Right ventricle myocardium inferior (tissue), 1 donor: ENCODE measurements at places on chromosomes 7 and 10. TPM values are rescaled to one million over a fixed set of nuclear protein-coding genes. Genes with fewer than 3 reads are reported as not detected.

GRCh38 chr7:65371468-65371867 lies 2.2 kb upstream of the ZNF92 start:
- no peak for DNase-seq

DNTT gene
- not detected for total RNA-seq

HIPK2 gene
- 97.8 TPM for total RNA-seq

GRCh38 chr7:96770758-96771157 lies 61.1 kb upstream of the SEM1 start:
- no peak for DNase-seq

CHST15 gene
- total RNA-seq, result 3.8 TPM

DNA sequence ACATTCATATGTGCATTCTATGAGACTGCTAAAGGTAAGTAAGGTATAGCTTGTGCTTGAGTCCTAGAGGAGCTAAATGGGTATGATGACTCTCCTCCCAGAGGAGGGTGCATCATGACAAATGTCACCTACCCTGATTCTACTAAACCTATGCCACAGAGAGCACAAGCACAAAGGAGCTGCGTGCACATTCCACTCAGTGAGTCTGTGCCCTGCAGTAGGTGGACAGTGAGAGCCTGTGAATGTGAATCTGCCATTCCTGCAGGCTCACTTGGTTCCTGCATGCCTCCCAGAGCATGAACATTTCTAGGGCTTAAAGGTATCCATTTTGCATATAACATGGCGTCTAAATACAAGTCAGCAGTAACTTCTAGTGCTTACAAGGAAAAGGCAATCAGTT lies 46.8 kb downstream of the PRKAR2B start:
- no peak for DNase-seq

- DNase-seq, result peak; percentile 82
Observed at GRCh38 chr10:124106241-124106879, 13.0 kb upstream of the CHST15 start.

GRCh38 chr7:13139436-13139835 lies 452.0 kb downstream of the ARL4A start:
- DNase-seq, result no peak

- DNase-seq, result no peak
Observed at GRCh38 chr7:106339513-106340246, 54.9 kb upstream of the NAMPT start.

DNA sequence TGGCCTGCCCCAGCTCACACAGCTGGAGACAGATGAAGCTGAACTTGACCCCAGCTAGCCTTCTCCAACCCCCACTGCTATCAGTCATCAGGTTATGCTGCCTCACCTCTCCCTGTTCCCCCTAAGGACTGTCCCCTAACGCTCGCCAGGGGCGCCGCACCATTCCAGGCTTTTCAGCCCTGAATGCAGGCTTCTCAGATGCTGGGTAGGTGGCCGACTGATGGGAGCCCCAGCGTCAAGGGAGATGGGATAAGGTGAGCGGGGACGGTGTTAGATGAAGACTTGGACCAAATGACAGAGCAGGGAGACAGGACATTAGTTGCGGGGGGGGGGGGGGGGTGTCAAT lies 15.8 kb upstream of the OPALIN start:
- DNase-seq, result no peak

DNA sequence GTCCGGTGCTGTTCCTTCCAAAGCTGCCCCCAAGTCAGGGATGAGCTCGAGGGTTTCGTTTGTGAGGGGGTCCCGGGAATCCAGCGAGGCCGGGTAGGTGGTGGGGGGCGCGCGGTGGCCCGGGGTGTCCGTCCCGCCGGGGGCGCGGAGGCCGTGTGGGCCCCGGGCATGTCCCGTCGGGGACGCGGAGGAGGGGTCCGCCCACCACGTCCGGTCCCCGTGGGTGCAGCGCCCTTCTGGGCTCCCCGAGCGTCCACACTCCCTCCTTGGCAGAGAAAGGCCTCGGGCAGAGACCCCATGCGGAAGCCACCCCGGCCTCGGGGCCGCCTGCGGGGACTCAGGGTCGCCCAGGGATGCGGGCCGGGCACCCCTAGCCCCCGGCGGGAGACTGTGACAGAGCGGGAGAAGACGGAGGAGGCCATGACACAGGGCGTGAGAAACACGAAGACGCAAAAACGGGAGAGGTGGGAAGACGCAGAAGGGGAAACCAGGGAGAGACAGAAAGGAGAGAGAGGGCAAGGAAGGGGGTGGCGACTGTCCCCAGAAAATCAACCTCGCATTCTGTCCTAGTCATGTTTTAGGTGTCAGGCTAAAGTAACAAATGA lies 640 bp upstream of the ZNF425 start:
- peak; percentile 79 for DNase-seq

DNA sequence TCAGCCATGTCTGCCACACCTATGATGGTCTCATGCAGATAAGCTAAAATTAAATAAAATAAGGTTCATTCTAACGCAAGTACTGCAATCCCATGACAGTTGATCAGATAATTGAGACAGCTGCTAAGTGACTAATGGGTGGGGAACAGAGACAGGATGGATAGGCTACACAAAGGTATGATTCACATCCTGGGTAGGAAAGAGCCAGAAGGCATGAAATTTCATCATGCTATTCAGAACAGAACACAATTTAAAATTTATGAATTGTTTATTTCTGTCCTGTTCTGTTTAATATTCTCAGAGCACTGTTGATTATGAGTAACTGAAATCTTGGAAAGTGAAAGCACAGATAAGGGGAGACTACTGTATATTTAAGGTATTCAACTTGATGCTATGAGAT lies 381.8 kb upstream of the SORCS1 start:
- no peak for DNase-seq

DNA sequence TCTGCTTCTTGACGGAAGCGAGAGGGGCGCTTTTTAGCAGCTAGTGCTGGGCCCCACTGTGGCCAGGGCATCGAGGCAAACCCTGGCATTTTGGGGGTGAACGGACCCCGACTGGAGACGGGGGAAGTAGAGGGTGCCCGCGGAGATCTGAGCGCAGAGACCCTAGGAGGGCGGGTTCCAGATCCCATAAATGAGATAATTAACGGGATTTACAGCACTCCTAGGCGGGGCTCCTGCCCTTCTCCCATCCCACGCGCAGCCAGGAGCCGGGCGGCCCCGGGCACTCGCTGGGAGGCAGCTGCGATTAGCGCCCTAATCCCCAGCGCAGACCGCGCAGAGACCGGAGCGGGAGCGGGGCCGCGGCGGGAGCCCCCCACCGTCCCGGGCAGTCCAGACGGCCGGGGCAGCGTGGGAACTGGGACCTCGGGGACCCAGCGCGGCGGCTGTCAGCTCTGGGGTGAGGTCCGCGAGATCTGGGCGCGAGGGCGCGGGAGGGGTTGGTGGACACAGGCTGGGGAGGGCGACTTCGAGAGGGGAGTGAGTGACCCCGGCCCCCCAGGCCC lies 735 bp downstream of the JCAD start:
- DNase-seq, result peak; percentile 73

- DNase-seq, result no peak
Observed at GRCh38 chr7:45691155-45691656, 117.0 kb downstream of the ADCY1 start.

OPN4 gene
- total RNA-seq, result 0.41 TPM

GRCh38 chr10:16870331-16870730 lies 53.1 kb upstream of the RSU1 start:
- no peak for DNase-seq

DNA sequence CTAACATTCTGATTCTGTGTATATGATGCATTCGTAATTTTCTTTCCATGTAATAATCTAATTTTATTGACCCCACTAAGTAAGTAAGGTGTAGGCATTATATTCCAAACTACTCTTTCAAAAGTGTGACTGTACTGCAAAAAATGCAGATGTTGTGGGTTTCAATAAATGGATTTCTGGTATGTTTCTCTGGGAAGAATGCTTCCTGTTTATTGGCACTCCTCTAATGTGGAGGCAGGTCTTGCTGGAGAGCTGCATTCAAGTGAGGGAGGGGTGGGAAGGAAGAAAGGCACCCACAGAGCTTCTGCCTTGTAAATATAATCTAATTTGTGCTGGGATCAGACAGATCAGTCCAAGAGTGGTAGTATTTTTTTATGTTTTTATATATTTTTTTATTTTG lies 23.9 kb downstream of the ST7 start:
- DNase-seq, result no peak

GRCh38 chr7:99314504-99314903 lies 11.2 kb upstream of the ARPC1A start:
- DNase-seq, result no peak

- no peak for DNase-seq
Observed at GRCh38 chr10:69100136-69100872, 12.4 kb downstream of the SRGN start.

GRCh38 chr10:9299966-9300365 lies 1245.5 kb downstream of the GATA3 start:
- no peak for DNase-seq

GRCh38 chr10:115129752-115130151 lies 36.6 kb downstream of the ATRNL1 start:
- DNase-seq, result no peak

DUSP5 gene
- 6.2 TPM for total RNA-seq

TWIST1 gene
- 1.6 TPM for total RNA-seq

DNA sequence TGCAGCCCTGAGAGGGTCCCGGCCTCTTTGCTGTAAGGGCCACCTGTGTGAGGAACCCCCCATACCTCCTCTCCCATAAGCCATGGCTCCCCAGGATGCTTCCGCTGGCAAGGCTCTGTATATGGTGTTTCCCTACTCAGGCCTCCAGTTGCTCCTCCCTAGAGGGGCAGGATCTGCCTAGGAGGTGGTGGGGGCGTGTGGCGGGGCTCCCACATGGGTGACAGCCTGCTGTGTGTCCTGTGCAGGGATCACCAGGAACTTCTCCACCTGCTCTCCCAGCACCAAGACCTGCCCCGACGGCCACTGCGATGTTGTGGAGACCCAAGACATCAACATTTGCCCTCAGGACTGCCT lies 25.7 kb upstream of the CSGALNACT2 start:
- no peak for DNase-seq

NUPR2 gene
- not detected for total RNA-seq

- peak; percentile 68 for DNase-seq
Observed at GRCh38 chr10:46545861-46546590, 10.4 kb downstream of the GPRIN2 start.

NRCAM gene
- 0.30 TPM for total RNA-seq

DNA sequence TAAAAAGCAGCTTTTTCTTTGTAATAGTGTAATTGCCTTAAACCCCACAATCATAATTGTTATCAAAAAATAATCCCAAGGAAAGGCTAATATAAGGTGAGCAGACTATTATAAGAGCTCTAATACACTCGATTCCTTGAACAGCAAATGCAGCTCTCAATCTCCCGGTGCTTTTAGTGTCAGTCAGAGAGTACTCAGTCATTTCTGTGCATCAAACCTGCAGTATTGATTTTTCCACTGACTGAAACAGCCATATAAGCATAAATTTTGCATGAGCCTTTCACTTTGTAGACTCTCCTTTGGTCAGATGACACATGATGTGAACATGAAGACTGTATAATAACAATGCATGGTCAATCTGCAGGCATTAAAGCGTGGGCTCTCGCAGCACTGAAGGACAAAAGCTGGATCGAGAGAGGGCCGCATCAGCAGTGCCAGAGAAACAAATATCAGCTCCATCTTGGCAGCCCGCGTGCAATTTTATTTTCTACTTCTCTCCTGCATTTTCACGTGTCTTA lies 272.0 kb downstream of the POU6F2 start:
- no peak for DNase-seq

AKR1C8 gene
- not detected for total RNA-seq

EBLN1 gene
- not detected for total RNA-seq

- DNase-seq, result no peak
Observed at GRCh38 chr10:24944512-24945255, 7.7 kb downstream of the PRTFDC1 start.

DNA sequence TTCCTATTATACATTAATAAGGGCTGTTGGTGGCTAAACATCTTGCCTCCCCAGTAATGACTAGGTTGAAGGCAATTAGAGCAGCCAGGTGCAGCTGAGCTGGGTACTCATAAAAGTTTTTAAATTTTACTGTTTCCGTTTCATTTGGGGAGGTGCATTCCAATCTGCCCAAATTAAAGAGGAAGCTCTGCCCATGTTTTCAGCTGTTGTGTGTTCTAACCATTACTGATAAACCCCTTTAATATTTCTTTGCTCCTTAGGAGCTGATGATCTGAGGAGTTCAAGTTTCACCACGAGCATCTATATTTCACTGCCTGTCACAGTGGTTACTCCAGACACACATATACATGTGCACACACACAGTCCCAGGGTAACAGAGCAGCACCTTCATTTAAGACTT lies 94.4 kb downstream of the JAZF1 start:
- no peak for DNase-seq

- no peak for DNase-seq
Observed at GRCh38 chr7:963236-964078, 9.0 kb upstream of the ADAP1 start.

- no peak for DNase-seq
Observed at GRCh38 chr7:21407796-21408480, 19.9 kb upstream of the SP4 start.

DNA sequence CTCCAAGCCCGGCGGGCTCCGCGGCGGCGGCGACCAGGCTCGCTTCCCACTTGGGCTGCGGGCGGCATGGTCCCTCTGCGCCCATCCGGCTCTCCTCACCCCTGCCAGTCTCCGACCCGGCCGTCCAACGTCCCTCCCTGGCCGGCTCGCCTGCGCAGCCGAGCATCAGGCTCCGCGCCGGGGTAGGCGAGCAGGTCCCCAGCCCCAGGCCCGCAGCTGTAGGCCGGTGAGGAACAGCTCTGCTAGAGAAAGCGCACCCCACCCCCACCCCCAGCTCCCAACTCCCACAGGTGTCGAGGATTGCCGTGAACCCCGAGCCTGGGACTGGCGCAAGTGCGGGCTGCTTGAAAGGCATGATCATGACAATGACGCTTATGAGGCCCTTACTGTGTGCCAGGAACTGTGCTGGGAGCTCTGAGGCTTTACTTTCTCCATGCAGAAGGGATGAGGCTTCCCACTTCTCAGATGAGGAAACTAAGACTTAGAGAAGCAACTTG lies 20.8 kb upstream of the PAX2 start:
- no peak for DNase-seq

DNA sequence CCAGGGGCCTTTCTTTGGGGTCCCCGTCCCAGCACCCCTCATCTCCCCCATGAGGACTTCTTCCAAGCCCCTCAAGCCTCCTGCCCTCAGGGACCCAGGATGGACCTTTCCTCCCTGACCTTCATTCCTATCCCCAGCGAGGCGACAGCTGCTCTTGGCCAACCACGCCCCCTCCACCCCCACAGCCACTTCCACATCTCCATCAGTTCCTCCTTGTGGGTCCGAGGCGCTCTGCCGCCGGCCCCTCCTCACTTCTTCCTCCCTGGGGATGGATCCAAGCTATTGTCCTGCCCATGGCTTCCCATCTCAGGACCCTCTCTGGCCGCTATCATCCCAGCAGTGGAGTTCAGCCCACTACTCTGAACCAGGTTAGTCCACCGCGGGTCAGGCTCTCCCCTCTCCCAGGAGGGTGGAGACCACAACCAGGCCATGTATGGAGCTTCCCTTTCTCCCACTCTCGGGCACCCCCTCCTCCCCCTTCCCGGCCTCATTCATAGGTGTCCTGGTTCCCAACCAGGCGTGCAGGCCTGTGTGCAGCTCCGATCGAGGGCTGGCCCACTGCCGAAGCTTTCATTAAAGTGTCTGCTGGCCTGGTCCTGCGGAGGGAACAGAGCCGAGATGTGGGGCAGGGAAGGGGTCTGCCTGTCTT lies 1.7 kb upstream of the SH2B2 start:
- peak; percentile 91 for DNase-seq

PTPN20 gene
- total RNA-seq, result 14.3 TPM
